ENCODE measurements at places on chromosomes 13 and 19.

GRCh38 chr13:28314879-28315278, 176.5 kb downstream of the PAN3 start:
- no peak overlapping the region for H3K27ac ChIP-seq
- H3K36me3 ChIP-seq: no peaks in the 10 kb centered on the region
- no peak overlapping the region for H3K4me3 ChIP-seq
- H3K4me1 ChIP-seq: no peaks in the 10 kb centered on the region
- H3K27me3 ChIP-seq: no peaks in the 10 kb centered on the region
- DNase-seq: no peak

DNA sequence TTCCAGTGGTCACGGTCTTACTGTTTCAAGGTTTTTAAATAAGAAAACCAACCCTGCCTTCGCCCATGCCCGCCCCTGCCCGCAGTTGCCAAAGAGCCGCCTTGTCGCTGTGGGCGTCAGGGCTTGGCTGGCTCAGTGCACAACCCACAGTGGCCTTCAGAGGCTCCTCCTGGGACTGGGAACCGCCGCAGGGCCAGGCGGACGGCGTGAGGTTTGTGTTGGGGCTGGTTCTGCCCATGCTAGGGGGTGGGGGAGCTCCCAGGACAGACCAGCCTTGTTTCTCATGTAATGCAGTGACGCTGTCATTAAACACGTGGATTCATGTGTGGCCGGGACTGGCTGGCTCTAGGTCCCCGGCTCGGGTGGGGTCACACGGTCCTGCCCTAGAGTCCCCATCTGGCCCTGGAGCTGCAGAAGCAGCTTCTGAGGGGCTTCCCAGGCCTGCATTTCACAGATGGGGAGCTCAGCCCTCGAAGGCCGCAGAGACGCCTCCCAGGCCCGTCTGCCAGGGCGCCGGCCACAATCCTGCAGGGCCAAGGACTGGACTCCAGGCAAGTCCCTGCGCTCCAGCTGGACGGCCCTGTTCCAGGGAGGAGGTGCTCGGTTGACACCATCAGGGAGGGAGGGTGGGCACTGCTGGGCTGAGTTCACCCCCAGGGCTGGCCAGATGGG, 2.4 kb upstream of the TEKTIP1 start:
- DNase-seq: no peak
- H3K4me3 ChIP-seq: no peak overlapping the region
- H3K27ac ChIP-seq: no peak overlapping the region
- H3K4me1 ChIP-seq: no peaks in the 10 kb centered on the region

GRCh38 chr19:39112338-39112890, 13.2 kb upstream of the PAK4 start:
- no peak for DNase-seq
- H3K36me3 ChIP-seq: no peaks in the 10 kb centered on the region
- no peak overlapping the region for H3K4me3 ChIP-seq
- no peak overlapping the region for H3K27ac ChIP-seq
- no peaks in the 10 kb centered on the region for H3K27me3 ChIP-seq
- no peaks in the 10 kb centered on the region for H3K4me1 ChIP-seq

GRCh38 chr13:80441968-80442367, 101.0 kb upstream of the SPRY2 start:
- no peaks in the 10 kb centered on the region for H3K36me3 ChIP-seq
- DNase-seq: no peak
- H3K27ac ChIP-seq: no peak overlapping the region
- no peak overlapping the region for H3K4me3 ChIP-seq
- no peaks in the 10 kb centered on the region for H3K27me3 ChIP-seq

DNA sequence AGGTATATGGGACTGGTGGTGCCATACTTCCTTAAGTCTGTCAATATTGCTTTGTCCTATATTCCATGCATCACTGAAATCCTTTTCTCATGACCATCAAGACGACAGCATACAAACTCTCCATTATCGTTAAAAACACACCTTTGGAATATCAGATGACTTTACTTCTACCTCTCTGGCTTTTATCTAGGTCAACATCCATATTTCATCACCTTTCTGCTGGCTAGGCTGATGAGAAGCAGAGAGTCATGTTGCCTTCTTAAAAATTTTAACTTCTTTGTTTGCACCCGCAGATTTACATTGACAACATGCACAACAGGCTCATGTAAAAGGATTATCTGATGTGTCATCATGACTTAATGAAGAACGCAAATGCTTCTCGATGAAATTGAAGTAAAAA, 771.4 kb downstream of the OLFM4 start:
- DNase-seq: no peak
- H3K27me3 ChIP-seq: no peaks in the 10 kb centered on the region
- H3K36me3 ChIP-seq: no peaks in the 10 kb centered on the region
- H3K4me3 ChIP-seq: no peak overlapping the region
- no peaks in the 10 kb centered on the region for H3K4me1 ChIP-seq
- H3K27ac ChIP-seq: no peak overlapping the region

Measured in activated CD4-positive, alpha-beta memory T cell treated with anti-CD3 and anti-CD28 coated beads for 36 hours (primary cell).